CD4-positive, alpha-beta T cell (primary cell): ENCODE measurements at places on chromosomes 12 and 14.

DNA sequence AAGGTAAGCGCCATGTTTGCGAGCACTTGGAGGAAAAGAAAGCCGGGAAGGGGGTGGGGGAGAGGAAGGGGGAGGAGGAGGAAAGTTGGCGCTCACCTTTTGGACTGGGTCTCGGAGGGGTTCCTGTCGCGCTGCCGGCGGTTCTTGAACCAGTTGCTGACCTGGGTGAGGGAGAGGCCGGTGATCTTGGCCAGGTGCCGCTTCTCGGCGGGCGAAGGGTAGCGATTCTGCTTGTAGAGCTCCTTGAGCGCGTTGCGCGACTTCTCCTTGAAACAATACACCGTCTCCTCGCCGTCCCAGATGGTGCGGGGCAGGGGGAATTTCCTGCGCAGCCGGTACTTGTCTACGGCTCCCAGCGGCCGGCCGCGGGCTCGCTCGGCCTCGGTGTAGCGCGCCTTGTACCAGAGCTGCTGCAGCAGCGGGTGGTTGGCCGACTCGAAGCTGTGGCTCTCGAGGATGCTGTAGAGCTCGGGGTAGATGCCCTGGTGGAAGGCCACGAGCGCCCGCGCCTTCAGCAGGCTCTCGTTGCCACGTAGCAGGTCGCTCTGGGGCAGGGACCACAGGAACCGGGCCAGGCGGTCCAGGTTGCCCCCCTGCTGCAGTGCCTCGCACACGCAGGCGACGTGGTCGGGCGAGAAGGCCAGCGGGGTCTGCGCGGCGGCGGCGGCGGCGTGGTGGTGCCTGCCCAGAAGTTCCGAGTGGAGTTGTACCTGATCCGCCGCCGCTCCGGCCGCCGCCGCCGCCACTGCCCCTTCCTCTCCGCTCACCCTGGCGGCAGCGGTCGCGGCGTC, 840 bp downstream of the SIX4 start:
- no peak for DNase-seq

DNA sequence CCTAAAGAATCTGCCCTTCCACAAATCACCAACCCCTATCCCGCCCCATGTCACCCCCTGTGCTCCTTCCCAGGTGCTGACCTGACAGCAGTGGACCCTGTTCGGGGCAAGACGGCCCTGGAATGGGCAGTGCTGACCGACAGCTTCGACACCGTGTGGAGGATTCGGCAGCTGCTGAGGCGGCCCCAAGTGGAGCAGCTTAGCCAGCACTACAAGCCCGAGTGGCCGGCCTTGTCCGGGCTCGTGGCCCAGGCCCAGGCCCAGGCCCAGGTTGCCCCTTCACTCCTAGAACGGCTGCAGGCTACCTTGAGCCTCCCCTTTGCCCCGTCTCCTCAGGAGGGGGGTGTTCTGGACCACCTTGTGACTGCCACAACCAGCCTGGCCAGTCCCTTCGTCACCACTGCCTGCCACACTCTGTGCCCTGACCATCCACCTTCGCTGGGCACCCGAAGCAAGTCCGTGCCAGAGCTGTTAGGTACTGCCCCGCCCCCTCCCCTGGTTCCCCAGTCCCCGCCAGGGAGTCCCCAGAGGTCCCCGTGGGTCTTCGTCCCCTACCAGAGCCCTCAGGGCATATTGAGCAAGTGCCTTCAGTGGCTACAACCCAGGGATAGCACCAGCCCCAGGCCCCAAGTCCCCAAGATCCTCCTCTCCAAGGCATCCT, 2.7 kb downstream of the ANKRD33 start:
- no peak for DNase-seq

DNA sequence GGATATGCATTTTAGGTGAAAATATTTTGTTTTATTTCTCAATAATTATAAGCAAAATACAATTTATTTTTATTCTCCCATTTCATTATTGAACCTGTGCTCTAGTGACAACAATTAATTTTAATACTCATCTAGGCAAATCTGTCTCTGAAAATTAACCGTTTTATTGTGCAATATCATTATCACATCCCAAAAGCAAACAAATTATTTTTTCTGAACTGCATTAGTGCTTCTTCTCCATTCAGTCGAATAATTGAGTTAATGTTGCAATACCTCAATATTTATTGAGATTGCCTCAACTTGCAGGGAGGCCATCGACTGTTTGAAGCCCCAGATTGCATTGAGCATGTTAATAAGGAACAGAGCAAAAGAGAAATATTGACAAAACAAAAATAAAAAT, 303.2 kb upstream of the LRFN5 start:
- DNase-seq, result no peak

- no peak for DNase-seq
Observed at GRCh38 chr12:96427269-96427729, 27.1 kb upstream of the CDK17 start.

- no peak for DNase-seq
Observed at GRCh38 chr14:104678901-104679705, 10.3 kb upstream of the INF2 start.

GRCh38 chr12:3700861-3701260, 52.0 kb downstream of the CRACR2A start:
- no peak for DNase-seq

- DNase-seq, result no peak
Observed at GRCh38 chr12:26128168-26128567, 3.3 kb upstream of the BHLHE41 start.

GRCh38 chr14:41229824-41230223, 376.9 kb upstream of the LRFN5 start:
- no peak for DNase-seq

DNA sequence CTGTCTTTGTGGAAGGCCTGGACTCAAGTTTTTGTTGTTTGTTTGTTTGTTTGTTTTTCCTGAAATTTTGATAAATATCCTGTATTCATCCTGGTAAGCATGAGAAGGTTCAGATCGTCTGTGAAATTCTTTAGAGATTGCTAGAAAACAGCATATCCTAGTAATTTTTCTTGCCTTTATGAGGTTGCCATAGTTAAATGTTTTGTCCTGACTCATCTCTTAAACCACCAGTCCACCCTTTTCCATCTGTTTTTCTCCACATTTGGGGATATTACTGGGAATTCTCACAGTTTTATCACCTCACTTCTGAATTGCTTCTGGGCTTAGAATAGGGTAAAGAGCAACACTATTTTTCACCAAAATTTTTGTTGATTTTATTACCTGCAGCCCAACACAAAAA, 248.3 kb downstream of the FBXL14 start:
- DNase-seq, result no peak

DNA sequence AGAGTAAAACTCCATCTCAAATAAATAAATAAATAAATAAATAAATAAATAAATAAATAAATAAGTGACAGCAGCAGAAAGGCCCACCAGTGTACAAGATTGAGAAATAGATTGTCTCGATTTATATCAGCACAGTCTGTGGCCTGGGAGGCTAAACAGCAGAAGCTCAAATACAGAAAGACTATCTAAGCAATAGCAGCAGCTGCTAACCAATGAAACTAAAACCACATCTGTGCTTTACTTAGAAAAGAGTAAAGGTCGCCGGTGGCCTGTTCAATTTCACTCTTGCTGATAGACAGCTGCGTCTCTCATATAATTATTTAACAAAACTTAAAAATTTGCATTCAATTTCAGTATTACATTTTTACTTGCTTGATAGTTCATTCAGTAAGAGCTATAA, 325.7 kb downstream of the CEP128 start:
- DNase-seq, result no peak

DNA sequence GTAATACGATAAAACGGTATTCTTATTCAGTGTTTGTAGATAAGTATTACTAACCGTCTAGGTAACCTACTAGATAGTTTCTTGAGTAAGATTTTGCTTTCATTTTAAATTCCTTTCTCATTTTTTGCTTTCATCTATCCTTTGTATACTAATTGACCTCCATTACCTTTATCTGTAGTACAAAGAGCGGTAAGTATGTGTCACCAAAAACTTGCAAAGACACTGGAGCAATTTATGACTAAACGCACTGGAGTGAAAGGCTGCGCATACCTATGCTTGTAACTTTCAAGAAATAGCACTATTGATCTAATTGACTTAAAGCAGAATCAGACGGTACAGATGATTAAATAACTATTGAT, 1.7 kb downstream of the ARHGAP5 start:
- DNase-seq, result peak; percentile 17

DNA sequence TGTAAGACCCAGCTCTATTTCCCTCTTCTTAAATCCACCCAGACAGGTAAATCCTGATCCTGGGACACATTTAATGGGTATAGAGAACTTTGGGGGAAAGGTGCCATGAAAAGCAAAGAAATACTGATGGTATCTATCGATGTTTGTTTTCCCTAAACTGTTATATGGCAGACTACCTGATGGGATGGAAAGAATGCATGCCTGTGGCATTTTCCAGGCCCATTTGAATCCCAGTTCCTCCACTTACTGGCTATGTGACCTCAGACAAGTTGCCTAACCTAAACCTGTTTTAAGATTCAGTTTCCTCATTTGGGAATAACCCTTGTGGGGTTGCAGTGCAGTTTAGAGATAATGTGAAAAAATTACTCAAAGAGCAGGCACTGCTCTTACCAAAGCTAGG, 404.5 kb downstream of the FUT8 start:
- DNase-seq, result no peak

GRCh38 chr12:108369736-108370396, 30.8 kb upstream of the CMKLR1 start:
- DNase-seq, result no peak

GRCh38 chr12:126385785-126386184, 1320.5 kb downstream of the AACS start:
- no peak for DNase-seq

- DNase-seq, result no peak
Observed at GRCh38 chr12:105862163-105862821, 276.5 kb downstream of the NUAK1 start.

DNA sequence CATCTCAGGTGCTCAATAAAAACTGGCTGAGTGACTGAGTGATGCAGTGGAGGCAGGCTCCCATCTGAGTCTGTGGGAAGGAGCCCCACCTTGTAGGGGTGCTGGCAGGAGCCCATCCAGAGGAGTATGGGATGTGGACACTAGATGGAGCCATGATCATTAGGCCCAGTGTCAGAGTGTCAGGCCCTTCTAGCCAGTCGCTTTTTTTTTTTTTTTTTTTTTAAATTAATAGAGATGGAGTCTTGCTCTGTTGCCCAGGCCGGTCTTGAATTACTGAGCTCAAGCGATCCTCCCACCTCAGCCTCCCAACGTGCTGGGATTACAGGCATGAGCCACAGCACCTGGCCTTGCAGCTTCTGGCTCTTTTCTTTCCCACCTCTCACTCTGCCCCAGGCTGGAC, 11.5 kb downstream of the RITA1 start:
- peak; percentile 42 for DNase-seq

GRCh38 chr12:90253136-90253535, 544.5 kb upstream of the ATP2B1 start:
- DNase-seq, result no peak

DNA sequence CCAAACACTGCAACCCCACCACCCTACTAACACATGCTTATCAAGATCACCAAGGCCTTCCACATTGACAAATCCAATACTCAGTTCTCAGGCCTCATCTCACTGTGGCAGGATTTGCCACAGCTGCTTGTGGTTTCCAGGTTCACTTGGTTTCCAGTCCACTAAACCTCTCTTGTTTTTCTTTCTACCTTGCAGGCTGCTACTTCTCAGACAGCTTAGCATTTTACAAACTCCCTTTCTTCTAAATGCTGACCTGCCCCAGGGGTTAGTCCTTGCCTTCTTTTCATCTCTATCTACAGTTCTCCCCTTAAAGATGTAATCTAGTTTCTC, 84.1 kb downstream of the BCAT1 start:
- no peak for DNase-seq

- DNase-seq, result no peak
Observed at GRCh38 chr14:52934762-52935161, 16.1 kb downstream of the FERMT2 start.

- DNase-seq, result no peak
Observed at GRCh38 chr12:91984556-91984955, 161.1 kb downstream of the BTG1 start.

DNA sequence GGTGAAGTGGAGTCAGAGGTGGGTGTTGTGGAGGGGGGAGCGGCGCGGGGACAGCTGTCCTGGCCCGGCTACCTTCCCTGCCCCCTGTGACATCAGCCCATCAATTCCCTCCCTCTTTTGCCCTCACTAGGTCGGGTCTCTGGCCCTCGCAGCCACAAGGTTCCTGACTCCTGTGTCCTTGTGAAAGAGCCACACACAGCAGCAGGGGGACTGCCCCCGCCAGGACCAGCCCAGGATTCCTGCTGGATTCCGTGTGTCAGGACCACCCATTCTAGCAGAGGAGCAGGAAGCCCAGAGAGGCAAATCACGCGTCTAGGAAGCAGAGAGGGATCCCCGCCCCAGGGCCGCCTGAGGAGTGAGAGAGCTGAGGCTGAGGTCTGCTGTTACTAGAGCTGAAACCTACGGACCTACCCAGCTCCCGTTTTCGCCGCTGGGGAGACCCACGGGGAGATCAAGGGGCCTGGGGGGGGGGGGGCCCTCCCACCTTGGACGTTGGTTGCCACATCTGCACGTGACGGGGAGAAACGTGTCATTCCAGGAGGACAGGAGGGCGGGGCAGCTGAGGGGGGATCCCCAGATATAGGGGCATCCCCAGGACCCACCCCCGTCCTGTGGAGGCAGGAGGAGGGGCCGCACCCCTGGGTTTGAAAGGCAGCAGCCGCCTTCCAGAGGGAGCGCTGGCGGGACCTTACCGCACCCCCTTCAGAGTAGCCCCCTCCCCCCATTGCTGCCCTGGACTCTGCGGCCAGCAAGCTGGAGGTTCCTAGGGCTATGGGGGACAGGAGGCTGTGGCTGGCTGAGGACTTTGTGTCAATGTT, 12.5 kb upstream of the INF2 start:
- no peak for DNase-seq

DNA sequence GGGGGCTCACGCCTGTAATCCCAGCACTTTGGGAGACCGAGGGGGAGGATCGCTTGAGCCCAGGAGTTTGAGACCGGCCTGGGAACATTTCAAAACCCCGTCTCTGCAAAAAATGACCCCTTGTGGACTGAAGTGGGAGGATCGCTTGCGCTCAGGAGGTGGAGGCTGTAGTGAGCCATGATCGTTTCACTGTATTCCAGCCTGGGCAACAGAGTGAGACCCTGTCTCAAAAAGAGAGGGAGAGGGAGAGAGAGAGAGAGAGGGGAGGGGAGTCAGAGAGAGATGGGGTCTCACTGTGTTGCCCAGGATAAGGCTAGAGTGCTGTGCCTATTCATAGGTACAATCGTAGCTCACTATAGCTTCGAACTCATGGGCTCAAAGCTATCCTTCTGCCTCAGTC, 2.8 kb downstream of the FGD4 start:
- DNase-seq, result no peak

DNA sequence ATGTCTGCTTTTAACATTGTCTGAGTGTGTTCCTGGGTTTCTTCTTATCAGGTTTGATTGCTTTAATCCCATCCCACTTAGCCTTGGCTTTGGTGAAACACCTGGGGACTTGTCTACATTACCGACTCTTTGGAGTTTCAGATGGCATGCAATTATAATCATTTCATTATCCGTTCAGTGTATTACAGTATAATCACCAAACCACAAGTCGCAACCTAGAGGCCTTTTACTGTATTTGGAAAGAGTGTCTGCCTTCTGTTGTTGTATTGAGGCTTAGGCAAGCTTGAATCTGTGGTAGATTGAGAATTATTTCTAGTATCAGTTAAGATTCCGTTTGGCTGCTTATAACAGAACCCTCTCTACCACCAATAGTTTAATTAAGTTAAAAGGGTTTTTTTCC, 103.9 kb downstream of the TGFB3 start:
- DNase-seq, result no peak

GRCh38 chr14:69259527-69260189, at the start of gene GALNT16:
Gene GALNT16, plus strand, starts transcription at chr14:69260158. Its CDS starts 133 bp downstream, at chr14:69260291.
- no peak for DNase-seq
